Transverse colon (tissue), 4 donors: ENCODE measurements at places on chromosomes 6 and 20. TPM values are rescaled to one million over a fixed set of nuclear protein-coding genes. Genes with fewer than 3 reads are reported as not detected.

GRCh38 chr20:49687595-49688567 lies 25.8 kb downstream of the B4GALT5 start:
- no peak for DNase-seq

DNA sequence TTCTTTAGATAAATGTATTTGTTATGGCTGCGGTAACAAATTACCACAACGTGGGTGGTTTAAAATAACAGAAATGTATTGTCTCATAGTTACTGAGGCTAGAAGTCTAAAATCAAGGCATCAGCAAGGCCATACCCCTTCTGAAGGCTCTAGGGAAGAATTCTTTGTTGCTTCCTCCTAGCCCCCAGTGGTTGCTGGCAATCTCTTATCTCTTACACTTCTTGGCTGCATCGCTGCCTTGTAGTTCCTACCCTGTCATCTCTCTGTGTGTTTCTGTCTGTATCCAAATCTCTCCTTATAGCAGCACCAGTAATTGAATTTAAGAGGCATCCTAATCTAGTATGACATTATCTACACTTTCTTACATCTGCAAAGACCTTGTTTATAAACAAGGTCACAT lies 534.7 kb downstream of the PHF3 start:
- no peak for DNase-seq

GRCh38 chr6:44701038-44701636 lies 313.6 kb downstream of the CDC5L start:
- DNase-seq: no peak

- DNase-seq: no peak
Observed at GRCh38 chr20:1892119-1892385, 3.2 kb upstream of the SIRPA start.

DNA sequence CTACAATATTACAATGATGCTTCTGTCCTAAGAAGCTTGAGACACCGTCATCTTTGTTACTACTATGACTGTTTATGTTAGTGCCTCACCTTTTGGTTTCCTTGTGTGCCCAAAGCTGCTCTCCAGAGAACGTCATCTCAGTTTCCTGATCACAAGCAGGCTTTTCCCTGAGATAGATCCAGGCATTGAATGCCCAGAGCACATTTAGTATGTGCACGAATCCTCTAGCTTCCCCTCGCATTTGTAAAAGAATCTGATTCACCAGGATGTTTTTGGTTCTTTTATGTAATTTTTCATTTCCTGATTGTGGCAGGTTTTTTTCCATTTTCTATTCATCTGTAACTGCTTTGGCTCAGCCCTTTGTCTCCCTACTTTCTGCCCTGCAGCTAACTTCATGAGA lies 100.2 kb upstream of the TMEM181 start:
- DNase-seq: no peak

- no peak for DNase-seq
Observed at GRCh38 chr6:152554851-152555250, 82.3 kb downstream of the SYNE1 start.

DNA sequence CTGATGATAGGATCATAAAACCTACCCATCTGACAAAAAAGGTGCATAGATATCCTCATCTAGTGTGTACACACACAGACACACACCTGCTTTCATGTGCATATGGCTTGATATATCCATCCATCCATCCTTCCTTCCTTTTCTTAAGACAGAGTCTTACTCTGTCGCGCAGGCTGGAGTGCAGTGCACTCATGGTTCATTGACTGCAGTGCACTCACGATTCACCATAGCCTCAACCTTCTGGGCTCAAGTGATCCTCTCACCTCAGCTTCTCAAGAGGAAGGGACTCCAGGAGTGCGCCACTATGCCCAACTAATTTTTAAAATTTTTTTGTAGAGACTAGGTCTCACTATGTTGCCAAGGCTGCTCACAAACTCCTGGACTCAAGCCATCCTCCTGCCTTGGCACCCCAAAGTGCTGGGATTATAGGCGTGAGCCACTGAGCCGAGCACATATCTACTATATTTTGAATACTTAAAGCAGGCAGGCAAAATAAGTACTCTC lies 27.1 kb downstream of the ADNP start:
- DNase-seq: no peak

DNA sequence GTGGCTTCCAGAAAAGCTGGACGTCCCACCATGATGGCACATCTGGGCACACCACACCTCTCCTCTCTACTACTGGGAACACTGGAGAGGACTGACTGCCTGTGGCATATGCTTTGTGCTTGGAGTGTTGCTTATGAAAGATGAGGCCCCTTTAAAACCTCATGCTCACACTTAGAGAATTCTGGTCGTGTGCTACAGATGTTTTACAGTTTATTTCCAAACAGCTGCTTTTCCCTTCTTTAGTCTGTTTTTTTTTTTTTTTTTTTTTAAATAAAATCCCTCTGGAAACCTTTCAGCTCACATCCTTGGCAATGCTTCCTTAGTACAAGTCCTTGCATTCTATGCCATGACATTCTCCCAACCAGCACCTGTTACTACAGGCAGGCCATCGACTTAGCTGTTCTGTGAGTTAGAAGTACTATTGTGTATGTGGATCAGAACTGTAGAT lies 60.3 kb downstream of the BMP6 start:
- no peak for DNase-seq

- peak; percentile 39 for DNase-seq
Observed at GRCh38 chr20:58691773-58692578, 624 bp upstream of the NPEPL1 start.

DNA sequence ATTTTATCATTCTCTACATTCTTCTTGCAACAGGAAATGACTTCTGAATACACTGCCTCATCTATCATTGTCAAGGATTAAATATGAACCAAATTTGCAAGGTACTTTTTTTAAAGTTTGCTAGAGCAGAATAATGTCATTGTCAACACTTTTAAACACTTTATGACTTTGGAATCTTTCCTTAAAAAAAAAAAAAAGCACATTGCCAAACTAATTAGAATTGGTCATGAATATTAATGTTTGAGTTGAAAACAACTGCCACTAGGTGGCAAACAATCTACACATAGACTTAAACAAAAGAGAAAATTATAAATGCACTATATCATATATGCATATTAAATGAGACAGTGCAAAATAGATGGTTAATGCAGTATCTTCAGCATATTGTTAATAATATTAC lies 32.5 kb upstream of the TMEM244 start:
- DNase-seq: no peak

GRCh38 chr6:96301023-96301422 lies 220.6 kb upstream of the UFL1 start:
- no peak for DNase-seq

DNA sequence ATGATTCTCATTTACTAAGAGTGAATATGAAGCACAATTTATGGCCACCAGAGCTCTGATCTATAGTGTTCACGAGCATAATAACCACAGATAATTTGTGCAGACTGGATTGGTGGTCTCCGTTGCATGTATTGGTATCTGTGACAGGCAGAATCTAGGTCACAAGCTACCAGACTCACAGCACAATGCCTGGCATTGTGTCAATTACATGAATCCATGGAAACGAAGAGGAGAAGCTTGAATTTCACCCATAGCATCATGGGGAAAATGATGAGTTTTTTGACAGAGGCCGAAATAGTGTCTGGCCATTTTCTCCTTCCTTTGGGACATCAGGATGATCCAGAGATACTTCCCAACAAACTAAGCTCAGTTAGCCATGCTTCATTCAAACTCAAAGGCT lies 52.3 kb upstream of the TMEM170B start:
- no peak for DNase-seq

DNA sequence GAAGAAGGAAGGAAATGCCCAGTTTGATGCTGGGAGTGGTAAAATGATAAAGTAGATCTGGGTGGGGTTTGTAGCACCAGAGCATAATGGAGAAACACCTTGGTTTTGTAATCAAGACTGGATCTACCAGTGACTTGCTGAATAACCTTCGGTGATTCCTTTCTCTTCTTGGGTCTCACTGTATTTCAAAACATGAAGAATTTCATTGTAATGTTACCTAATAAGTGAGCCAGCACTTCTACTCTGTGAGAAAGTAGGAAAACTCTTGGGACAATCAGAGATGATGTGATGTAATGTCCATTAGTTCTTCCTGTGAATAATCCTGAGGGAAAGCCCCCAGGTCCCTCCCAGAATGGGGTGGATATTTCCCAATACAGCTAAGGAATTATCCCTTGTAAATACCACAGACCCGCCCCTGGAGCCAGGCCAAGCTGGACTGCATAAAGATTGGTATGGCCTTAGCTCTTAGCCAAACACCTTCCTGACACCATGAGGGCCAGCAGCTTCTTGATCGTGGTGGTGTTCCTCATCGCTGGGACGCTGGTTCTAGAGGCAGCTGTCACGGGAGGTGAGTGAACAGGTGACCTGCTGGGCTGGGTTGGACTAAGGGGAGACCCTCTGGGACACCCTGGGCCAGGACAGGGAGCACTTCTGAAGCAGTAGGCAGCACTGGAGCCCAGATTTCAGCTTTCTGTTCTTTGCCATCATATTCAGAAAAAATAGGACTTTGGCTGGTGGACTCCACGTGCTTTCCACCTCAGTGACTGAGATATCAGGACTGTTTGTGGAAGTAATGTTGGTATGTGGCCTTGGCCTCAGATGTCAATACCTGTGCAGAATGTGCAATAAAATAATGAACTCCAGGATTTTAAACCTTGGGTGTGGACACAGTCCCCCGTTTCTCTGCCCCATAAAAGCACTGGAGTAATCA lies at the start of gene PI3:
TSS of gene PI3 (plus strand) at position 469 of the 931 bp plus-strand sequence. CDS start at position 490, 21 bp downstream.
- DNase-seq: peak; percentile 85

DNA sequence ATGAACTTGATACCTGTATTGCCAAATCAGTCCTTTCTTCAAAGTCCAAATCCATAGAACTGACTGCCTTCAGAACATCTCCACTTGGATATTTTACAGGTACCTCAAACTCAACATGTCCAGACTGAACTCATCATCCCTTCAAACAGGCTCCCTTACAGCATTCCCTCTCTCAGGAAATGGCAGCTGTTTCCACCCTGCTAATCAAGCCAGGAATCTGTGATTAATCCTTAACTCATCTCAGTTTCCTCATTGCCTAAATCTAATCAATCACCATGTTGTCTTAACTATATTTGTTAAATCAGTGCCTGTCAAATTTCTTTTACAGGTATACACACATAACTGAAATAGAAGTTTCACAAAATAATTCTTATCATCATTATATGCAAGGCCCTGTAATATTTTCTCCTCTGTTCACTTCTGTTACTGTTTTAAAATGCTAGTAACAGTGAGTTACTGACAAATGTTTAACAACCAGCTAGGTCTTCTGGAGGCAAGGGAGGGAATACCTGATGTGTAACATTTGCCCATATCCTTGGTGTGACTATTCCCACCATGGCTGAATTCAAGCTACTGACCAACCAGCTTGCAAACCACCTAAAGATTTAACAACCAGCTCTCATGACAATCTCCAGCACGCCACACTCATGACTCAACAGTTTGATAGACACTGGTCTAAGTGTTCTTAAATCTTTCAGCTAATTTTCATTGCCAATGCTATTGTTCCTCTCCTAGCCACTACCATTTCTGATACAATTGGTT lies 124.9 kb downstream of the ADAT2 start:
- no peak for DNase-seq

- no peak for DNase-seq
Observed at GRCh38 chr6:111114087-111114443, 26.8 kb downstream of the SLC16A10 start.

DNA sequence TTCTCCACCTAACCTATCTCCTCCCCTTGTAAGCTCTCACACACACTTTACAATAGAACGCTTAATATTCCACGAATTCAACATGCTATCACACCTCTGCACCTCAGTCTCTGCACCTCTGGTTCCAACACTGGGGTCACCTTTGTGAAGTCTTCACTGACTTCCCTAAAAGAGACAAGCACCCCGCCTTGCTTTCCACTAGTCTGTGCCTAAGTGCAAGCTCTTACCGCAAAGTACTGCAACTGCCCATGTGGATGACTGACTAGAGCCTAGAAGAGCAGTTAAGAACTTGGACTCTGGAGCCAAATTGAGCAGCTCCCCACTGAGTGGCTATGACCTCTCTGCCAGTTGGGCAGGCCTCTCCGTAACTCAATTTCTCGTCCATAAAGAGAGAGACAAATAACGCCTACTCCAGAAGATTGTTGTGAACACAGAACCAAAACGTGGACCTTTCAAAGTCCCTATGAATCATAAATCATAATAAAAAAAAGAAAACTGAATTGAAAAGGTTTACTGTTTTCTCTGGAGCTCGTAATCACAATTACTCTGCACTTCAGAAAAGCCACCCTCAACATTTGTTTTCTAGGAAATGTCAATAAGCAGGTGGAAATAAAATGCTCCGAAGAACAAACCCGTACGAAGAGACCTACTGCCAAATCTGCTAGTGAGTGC lies 1.2 kb downstream of the IFNGR1 start:
- DNase-seq: peak; percentile 67

DNA sequence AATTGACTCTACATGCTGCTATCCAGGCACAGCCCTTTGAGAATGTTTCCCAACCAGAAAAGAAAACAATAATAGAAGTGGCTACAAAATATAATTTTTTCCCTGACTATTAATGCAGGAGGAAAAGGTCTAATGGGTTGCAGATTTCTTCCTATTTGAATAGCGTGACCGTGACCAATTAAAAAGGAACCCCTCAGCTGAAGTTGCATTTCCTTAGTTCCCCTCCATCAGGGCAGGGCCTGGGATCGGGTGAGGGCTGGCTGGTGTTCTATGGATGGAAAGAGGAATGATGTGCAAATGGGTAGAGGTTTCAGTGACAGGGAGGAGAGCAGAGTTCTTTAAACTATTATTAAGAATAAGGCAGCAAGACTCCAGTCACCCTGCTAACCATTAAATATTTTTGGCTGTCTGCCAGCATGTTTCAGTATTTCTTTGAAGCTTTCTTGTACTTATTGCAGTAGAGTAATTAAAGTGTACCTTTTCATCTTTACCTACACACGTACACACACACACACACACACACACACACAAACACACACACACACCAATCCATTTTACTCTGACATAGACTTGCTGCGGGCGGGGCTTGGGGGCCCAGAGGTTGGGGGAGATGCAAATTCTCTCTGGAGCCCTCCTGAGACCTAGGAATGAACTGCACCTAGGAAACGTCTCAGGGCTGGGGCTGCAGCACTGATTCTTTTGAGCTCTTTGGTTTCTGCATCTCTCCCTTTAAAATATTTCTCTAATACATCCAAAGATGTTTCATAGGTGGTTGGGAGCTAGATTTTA lies 154.8 kb upstream of the SLC35B3 start:
- no peak for DNase-seq

GABRR1 gene
- not detected for total RNA-seq

LY6G6D gene
- total RNA-seq: not detected

HUS1B gene
- not detected for total RNA-seq

SMIM8 gene
- total RNA-seq: 16.5 TPM

MLIP gene
- total RNA-seq: not detected

FRMD1 gene
- 35.4 TPM for total RNA-seq

ADGB gene
- total RNA-seq: 1.1 TPM
